CD4-positive, alpha-beta T cell treated with Interleukin-6 for 4 hours (primary cell): ENCODE measurements at places on chromosomes 13 and 19.
A peak's percentile ranks its signal among the peaks of the same experiment; 100 is the strongest.

GRCh38 chr13:74921326-74921725 is 560.6 kb downstream of the TBC1D4 start:
- no peak for DNase-seq

DNA sequence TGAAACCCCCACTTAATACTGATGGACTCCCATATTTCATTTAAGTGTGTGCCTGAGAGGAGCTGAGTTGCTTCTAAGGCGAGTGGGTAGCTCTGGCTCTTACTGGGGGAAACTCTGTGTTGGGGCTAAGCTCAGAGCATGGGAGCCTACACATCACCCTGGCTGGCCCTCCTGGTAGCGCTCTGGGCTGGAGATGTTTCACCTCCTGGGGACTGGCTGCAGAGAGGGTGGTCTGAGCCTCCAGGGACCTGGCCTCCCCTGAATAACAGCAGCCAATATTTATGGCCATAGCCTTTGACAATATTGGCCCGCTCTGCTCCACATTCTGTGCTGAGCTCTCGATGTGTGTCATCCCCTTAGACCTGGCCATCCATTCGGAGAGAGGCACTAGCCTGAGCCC is 316.5 kb downstream of the ZNF536 start:
- no peak for DNase-seq

- peak; percentile 79 for DNase-seq
Observed at GRCh38 chr19:6753178-6754031, 13.8 kb downstream of the SH2D3A start.

GRCh38 chr13:106109391-106109791 is 426.1 kb downstream of the EFNB2 start:
- DNase-seq = no peak

- DNase-seq = no peak
Observed at GRCh38 chr19:47353307-47353712, 4.2 kb downstream of the DHX34 start.

GRCh38 chr19:55605637-55606470 is at the start of gene ZNF865:
Gene ZNF865 (plus strand): TSS chr19:55605647. CDS start chr19:55613619, 7,972 bp downstream.
- peak; percentile 74 for DNase-seq

DNA sequence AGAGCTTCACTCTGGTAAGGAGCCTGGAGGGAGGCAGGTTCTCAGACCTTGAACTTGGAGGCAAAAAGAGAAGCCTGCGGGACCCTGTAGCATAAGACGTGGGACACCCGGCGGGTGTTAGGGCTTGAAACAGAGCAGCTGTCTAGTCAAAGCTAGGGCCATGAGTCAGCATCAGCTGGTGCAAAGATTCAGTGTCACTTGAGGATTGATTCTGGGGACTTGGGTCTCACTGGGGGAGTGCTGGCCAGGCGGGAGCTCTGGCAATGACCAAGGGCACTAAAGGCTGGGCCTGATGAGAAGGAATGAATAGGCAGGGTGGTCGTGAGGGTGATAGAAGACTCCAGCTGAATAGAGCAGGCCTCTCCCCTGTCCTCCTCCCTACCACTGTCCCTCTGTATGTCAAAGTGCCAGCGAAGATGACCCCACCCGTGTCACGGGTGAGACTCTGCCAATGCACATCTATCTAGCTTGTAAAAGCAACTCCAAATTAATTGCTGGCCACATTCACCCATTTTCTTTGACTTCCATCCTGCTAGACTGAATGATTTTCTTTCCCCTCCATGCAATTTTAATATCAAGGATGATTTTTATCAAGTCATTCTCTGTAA is 97.1 kb downstream of the MBNL2 start:
- no peak for DNase-seq

DNA sequence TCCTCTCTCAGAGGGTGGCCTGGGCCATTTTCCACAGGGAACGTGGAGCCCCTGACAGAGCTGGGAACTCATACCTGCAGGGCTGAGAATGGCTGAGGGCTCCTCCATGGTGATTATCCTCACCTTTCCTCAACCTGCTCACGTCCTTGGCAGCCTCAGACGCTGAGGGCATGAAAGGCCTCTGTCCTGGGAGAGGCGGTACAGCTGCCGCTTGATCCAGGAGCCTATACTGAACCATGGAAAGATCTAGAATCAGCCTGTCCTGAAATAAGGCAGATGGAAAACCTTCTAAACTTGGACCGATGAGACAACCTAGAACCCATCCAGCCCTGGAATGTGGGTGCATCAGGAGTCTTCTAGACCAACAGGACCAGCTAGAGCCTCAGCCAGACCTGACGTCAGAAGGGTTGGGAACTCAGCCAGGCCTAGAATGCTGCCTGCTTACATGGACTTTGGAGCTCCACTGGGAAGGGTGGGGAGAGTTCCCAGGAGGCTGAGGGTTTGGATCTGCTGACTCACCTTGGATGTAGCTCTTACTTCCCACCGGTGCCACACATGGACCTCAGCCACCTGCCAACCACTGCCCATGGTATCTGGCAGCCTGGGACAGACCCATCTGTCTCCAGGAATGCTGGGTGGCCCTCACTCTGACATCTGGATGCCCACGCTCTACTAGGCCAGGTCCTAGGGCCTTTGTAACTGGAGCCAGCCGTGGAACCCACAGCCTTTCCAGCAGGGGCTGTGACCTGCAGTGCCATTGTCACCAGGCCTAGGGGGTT is 7.5 kb downstream of the KCTD15 start:
- DNase-seq = no peak

DNA sequence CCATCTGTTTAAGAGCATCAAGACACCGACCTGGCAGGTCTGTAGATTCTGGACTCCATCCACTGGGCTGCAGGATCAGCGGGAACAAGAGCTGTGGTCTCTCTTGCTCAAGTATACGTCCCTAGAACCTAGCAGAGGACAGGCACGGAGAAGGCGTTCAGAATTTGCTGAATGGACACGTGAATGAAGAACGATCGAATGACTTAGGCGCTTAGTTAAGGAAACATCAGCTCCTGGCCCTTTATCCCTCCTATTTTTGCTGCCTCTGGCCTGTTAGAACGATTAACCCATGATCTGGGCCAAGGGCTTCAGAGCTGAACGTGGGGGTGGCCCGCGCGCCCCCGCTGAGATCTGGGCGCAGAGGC is 953 bp downstream of the DZIP1 start:
- DNase-seq = no peak

DNA sequence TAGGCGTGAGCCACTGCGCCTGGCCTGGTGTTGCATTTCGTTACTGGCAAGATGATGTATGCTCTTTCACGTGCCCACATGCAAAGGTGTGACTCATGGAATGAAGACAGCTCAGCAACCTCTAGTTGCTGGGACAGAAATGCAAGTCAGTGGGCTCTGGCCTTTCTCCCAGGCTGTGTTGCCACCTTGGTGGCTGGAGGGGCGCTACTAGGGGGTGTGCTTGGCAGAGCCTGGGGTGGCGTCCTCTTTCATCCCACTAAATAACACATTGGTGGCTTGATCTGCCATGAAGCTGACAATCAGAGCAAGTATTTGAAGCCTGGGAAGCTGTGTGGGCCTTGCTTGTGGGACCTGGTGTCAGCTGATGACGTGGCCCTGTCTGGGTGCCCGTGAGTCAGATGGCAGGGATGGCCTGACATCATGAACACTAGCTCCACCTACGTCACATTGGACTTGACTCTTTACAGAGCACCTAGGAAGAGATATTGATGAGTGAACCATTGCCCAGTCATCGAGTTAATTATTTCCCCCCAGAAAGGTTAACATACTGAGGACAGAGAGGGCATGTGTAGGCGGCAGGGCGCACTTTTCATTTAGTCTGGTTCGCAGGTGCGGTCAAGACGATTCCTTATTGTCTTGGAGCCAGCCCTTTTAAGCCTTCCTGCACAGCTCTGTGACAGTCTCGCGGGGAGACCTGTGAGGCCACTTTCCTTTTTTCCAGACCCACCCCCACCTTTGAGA is 154.2 kb downstream of the TM9SF2 start:
- DNase-seq = peak; percentile 40

DNA sequence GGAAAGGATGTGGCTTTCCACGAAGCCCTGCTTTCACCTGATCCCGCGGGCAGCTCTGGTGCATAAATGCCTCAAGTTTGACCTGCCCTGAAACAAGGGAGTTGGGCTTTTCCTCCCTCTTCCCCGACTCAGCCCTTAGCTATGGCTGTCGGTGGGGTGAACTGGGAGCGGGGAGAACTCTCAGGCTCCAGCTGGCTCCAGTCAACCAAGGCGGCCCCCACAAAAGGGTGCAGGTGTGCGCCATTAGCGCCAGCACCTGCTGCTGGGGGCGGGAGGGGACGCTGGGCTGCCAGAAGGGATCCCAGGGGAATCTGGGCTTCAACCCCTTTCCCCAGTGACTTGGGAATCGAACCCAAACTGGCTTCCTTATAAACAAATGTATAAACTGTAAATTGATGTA is 7.1 kb upstream of the DHRS12 start:
- no peak for DNase-seq

DNA sequence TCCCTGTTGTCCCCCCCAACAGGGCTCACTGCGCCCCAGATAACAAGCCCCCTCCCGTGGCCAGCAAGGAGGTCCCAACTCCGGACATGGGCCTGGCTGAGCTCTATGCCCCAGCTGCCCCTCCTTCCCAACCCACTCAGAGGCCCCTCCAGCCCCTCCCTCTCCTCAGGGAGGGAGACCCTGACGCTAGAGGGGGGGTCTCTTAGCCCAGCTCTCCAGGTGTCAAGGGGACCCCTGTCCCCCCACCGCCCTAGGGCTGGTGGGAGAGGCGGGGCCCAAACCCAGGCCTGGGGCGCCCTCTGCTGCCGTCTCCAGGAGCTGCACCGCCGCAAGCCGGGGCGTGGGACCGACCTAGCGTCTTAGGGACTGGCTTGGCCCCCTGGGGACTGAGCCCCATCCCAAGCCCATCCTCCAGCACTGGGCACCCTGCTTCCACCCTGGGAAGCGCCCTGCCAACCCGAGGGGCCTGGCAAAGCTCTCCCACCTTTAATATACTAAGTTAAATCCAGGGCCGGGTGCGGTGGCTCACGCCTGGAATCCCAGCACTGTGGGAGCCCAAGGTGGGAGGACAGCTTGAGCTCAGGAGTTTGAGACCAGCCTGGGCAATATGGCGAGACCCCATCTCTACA is 1.4 kb downstream of the GRIN3B start:
- peak; percentile 76 for DNase-seq

GRCh38 chr19:22634450-22634827 is 315 bp downstream of the ZNF492 start:
- no peak for DNase-seq

DNA sequence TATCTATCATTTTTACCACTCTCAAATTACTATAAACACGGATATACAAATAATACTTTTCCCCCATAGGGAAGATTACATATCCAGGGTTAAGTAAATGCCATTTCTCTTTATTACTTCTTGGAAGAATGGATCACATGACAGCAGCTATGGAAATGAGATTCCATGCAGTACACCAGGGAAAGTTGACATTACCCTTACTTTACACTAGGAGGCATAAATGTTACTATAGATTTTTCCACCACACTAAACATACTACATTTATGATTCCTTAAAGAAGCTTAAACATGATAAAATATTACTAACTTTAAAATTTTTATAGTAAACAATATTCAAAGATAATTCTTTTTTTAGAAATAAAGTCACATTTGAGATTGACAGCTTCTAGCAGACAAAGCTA is 611.4 kb downstream of the PCDH9 start:
- no peak for DNase-seq
